Neural progenitor cell (in vitro differentiated cells): ENCODE measurements at places on chromosomes 6 and 20. TPM values are rescaled to one million over a fixed set of nuclear protein-coding genes. Genes with fewer than 3 reads are reported as not detected.

- peaks cover 4% of the 10 kb centered on the region for H3K4me1 ChIP-seq
- H3K27me3 ChIP-seq = no peaks in the 10 kb centered on the region
- H3K36me3 ChIP-seq = no peaks in the 10 kb centered on the region
- H3K4me3 ChIP-seq = no peak overlapping the region
- no peak for DNase-seq
- no peak overlapping the region for H3K27ac ChIP-seq
Observed at GRCh38 chr6:128343706-128344105, 176.7 kb downstream of the PTPRK start.

DNA sequence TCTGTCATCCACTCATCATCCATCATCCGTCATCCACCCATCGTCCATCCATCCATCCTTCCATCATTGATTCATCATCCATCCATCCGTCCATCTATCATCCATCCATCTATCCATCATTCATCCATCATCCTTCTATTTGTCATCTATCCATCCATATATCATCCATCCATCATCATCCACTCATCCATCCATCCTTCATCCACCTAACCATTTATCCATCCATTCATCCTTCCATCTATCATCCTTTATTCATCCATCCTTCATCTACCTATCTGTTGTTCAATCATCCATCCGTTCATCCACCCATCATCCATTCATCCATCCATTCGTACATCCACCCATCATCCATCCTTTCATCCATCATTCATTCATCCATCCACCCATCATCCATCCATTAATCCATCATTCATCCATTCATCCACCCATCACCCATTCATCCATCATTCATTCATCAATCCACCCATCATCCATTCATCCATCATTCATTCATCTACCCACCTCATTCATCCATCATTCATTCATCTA lies 266.4 kb downstream of the CDH4 start:
- H3K36me3 ChIP-seq = no peaks in the 10 kb centered on the region
- DNase-seq = no peak
- H3K27ac ChIP-seq = no peak overlapping the region
- H3K27me3 ChIP-seq = no peaks in the 10 kb centered on the region

DNA sequence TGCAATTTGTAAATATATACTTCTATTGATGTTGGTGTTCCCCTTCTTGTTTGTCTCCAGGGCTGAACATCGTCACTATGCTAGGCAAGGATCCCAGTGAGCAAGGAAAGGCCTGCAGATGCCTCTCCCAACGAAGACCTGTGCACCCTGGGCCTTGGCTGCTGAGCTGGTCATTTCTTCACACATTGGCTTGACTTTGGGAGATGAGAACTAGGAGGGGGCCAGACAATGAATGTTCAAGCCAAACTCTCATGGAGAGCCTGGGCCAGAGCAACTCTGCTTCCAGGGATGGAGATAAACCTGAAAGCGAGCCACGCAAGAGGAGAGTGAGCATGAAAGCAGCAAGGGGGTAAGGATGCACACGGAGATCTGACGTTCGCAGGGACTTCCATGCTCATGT lies 104.0 kb downstream of the CLIC5 start:
- no peaks in the 10 kb centered on the region for H3K4me1 ChIP-seq
- no peaks in the 10 kb centered on the region for H3K36me3 ChIP-seq
- no peak overlapping the region for H3K4me3 ChIP-seq
- no peaks in the 10 kb centered on the region for H3K27me3 ChIP-seq
- no peak overlapping the region for H3K27ac ChIP-seq

DNA sequence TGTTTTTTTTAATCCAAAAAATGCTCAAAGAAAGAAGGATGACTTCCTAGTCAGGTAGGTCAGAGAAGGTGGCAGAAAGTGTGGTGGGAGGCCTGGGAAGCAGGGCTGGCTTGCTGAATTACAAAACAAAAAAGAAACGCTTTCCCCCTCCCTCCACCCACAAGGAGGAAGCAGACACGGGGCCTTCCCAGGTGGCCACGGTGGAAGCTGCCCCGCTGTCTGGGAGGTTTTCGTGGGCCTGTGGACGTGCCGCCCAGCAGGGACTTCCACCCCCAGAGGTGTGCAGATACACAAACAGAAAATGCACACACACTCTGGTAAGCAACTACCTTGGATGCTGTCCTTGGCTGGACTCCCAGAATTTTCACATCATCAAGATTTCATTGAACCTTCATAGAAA lies 198.2 kb upstream of the CDH4 start:
- no peak overlapping the region for H3K27ac ChIP-seq
- no peaks in the 10 kb centered on the region for H3K27me3 ChIP-seq
- no peak for DNase-seq
- peaks cover 9% of the 10 kb centered on the region for H3K4me1 ChIP-seq
- H3K4me3 ChIP-seq = no peak overlapping the region

- H3K27ac ChIP-seq = no peak overlapping the region
- H3K27me3 ChIP-seq = no peaks in the 10 kb centered on the region
- peaks cover 7% of the 10 kb centered on the region for H3K4me1 ChIP-seq
- no peak for DNase-seq
Observed at GRCh38 chr6:154986787-154987235, 8.3 kb upstream of the TIAM2 start.

- H3K4me1 ChIP-seq = no peaks in the 10 kb centered on the region
- no peak overlapping the region for H3K4me3 ChIP-seq
- no peaks in the 10 kb centered on the region for H3K27me3 ChIP-seq
Observed at GRCh38 chr6:33091957-33092356, 16.2 kb downstream of the HLA-DPB1 start.

DNA sequence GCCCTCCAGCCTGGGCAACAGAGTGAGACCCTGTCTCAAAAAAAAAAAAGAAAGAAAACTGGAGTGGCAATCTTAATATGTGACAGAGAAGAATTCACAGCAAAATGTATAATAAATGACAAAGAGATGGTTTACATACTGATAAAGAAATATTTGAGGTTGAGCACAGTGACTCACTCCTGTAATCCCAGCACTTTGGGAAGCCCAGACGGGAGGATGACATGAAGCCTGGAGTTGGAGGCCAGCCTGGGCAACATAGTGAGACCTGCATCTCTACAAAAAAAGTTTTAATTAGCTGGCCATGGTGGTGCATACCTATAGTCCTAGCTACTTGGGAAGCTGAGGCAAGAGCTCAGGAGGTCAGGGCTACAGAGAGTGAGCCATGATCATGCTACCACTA lies 12.4 kb upstream of the DEFB118 start:
- H3K36me3 ChIP-seq = no peaks in the 10 kb centered on the region
- H3K4me3 ChIP-seq = no peak overlapping the region
- H3K4me1 ChIP-seq = no peaks in the 10 kb centered on the region
- DNase-seq = no peak
- H3K27me3 ChIP-seq = no peaks in the 10 kb centered on the region
- H3K27ac ChIP-seq = no peak overlapping the region

- no peaks in the 10 kb centered on the region for H3K4me1 ChIP-seq
- H3K36me3 ChIP-seq = no peaks in the 10 kb centered on the region
- H3K27ac ChIP-seq = no peak overlapping the region
- no peak for DNase-seq
- peaks cover 19% of the 10 kb centered on the region for H3K27me3 ChIP-seq
Observed at GRCh38 chr6:6629402-6629801, 40.9 kb downstream of the LY86 start.

GRCh38 chr20:24546232-24546892 lies 76.9 kb downstream of the SYNDIG1 start:
- H3K4me3 ChIP-seq = no peak overlapping the region
- no peaks in the 10 kb centered on the region for H3K36me3 ChIP-seq
- DNase-seq = no peak
- H3K4me1 ChIP-seq = no peaks in the 10 kb centered on the region

DNA sequence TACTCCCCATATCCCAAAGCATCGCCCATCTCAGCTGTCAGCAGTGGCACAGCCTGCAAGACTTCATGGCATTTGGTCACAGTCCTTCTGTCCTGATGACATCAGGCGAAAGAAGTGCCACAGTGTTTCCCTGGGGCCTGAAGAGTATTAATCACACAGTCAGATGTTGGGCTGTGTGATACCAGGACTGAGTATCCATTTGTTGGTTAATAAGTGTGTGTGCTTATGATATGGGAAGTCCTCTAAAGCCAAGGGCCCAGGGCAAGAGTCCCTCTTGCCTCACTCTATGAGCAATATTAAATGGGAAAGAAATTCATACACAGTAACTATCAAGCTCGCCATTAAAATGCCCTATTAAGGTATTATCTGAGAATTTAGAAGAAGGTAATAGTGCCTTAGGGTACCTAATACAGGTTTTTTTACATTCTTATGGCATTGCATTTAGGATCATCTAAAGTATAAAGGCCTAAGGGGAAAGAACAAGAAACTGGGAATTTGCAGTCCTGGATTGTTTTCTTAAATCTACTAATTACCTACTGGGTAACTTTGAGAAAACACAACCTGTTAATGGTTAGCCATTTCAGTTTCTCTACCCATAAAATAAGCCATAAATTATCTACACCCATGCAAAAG lies 204.1 kb upstream of the PREP start:
- H3K27ac ChIP-seq = no peak overlapping the region
- no peaks in the 10 kb centered on the region for H3K27me3 ChIP-seq
- H3K36me3 ChIP-seq = no peaks in the 10 kb centered on the region
- no peak overlapping the region for H3K4me3 ChIP-seq
- no peaks in the 10 kb centered on the region for H3K4me1 ChIP-seq

DNA sequence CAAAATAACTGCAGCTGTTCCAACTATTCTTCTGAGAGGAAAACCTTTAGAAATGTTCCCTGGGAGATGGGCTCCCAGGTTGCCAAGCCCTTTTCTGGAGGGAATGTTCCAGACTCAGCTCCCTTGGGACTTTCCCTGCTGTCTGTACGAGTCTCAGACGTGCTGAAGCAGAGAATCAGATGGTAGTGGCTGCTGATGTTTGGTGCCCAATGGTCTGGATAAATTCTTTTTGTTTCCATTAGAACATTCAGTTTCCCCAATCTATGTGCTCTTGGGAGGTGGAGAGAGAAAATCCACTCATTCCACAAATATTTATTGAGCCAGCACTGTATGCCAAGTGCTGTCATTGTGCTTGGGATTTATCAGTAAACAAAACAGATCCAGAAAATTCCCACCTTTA lies 40.0 kb downstream of the SNHG17 start:
- H3K27ac ChIP-seq = no peak overlapping the region
- H3K27me3 ChIP-seq = no peaks in the 10 kb centered on the region
- H3K4me1 ChIP-seq = no peaks in the 10 kb centered on the region
- DNase-seq = no peak
- H3K36me3 ChIP-seq = no peaks in the 10 kb centered on the region

- H3K27ac ChIP-seq = no peak overlapping the region
- DNase-seq = no peak
- no peak overlapping the region for H3K4me3 ChIP-seq
- peaks cover 3% of the 10 kb centered on the region for H3K4me1 ChIP-seq
- peaks cover 29% of the 10 kb centered on the region for H3K27me3 ChIP-seq
Observed at GRCh38 chr20:2814076-2814475, 711 bp upstream of the C20orf141 start.

DNA sequence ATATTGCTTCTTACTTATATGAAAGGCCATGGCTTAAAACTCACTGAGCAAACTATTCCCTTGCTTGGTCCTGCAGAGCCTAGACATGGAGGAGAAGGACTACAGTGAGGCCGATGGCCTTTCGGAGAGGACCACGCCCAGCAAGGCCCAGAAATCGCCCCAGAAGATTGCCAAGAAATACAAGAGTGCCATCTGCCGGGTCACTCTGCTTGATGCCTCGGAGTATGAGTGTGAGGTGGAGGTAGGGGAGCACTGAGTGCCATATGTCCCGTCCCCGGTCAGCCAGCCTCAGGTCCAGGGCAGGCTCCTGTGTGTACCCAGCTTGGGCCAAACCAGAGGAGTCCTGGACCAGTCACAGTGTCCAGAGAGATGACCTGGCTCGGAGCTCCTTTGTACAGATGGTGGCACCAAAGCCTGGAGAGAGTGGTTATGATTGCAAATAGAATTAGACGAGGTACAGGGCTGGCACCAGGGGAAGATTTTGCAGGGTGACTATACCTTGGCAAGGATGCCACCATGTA lies 21.0 kb downstream of the EPB41L1 start:
- no peak overlapping the region for H3K4me3 ChIP-seq
- no peak for DNase-seq
- no peaks in the 10 kb centered on the region for H3K36me3 ChIP-seq
- no peak overlapping the region for H3K27ac ChIP-seq
- H3K27me3 ChIP-seq = no peaks in the 10 kb centered on the region

DNA sequence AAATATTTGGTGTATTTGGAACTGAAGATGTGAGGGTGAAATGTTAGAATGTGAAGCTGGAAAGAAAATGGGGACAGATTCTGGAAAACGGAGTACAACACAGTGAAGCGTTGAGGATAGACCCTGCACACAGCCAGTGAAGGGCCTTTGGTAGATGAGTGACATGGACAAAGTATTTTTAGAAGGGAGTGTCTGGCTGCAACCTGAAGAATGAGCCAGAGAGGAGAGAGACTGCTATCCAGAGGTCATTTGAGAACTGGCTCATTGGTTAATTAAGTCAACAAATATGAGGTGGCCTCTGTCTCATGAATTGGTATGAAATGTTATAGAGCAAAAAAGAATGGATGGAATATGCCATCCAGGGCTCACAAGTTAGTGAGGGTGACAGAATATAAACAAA lies 310.5 kb downstream of the PACRG start:
- DNase-seq = no peak
- no peaks in the 10 kb centered on the region for H3K27me3 ChIP-seq
- no peaks in the 10 kb centered on the region for H3K36me3 ChIP-seq
- no peak overlapping the region for H3K27ac ChIP-seq

DNA sequence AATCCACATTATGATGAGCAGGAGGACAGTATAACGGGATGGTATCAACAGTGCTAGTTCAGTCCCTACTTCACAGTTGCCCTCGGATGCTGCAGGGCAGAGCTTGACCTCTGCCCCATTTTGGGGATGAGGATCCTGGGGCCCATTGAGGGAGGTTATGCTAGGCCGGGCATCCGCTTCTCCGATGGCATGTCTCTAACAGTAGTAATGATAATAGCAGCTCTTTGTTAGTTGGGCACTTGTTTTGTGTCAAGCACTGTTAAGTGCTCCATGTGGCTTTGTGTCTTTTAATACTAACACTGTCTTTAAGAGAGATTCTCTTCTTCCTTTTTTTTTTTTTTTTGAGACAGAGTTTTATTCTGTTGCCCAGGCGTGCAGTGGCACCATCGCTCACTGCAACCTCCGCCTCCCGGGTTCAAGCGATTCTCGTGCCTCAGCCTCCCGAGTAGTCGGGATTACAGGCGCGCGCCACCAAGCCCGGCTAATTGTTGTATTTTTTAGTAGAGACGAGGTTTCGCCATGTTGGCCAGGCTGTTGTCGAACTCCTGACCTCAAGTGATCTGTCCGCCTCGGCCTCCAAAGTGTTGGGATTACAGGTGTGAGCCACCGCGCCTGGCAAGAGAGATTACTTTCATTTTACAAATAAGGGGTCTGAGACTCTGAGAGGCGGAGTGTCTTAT lies 1.1 kb downstream of the MAPRE1 start:
- H3K27me3 ChIP-seq = no peaks in the 10 kb centered on the region
- no peaks in the 10 kb centered on the region for H3K36me3 ChIP-seq
- peaks cover 10% of the 10 kb centered on the region for H3K4me1 ChIP-seq
- no peak overlapping the region for H3K27ac ChIP-seq
- peak overlapping the region; percentile 68 for H3K4me3 ChIP-seq
- DNase-seq = peak; percentile 34

ISM1 gene
- total RNA-seq = 0.06 TPM in 1 of 2 replicates, not detected in the other

GPR6 gene
- total RNA-seq = not detected in 2 replicates

RAET1G gene
- total RNA-seq = not detected in 2 replicates

BRPF3 gene
- total RNA-seq = 14.1 and 25.6 TPM in 2 replicates

LY6G6F gene
- not detected in 2 replicates for total RNA-seq

LY6G6C gene
- total RNA-seq = not detected in 2 replicates
